Hematopoietic multipotent progenitor cell treated with erythropoietin and hydrocortisone succinate and interleukin-3 and kit ligand, for 6 days (in vitro differentiated cells): ENCODE measurements at places on chromosomes 16 and 17.
A peak's percentile ranks its signal among the peaks of the same experiment; 100 is the strongest.

DNA sequence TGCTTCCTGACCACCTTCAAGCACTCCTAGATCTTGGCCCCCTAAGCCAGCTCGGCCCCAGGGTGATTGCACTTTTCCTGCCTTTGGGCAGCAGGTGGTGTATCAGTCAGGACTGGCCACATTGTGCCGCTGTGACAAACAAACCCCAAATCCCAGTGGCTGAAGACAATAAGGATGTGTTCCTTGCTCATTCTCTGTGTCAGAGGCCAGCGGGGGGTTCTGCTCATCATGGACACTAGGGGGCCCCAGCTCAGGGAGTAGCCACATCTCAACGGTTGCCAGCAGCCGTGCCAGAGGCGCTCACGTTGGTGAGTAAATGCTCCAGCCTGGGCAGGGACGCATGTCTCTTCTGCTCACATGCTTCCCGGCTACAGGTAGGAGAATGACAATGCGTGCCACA lies 60.4 kb downstream of the ZDHHC7 start:
- peak; percentile 82 for DNase-seq

- DNase-seq, result peak; percentile 53
Measured at GRCh38 chr16:17591655-17592405, 121.1 kb upstream of the XYLT1 start.

GRCh38 chr17:47630614-47631013 lies 19.1 kb upstream of the KPNB1 start:
- DNase-seq, result peak; percentile 91

- no peak for DNase-seq
Measured at GRCh38 chr17:7459961-7460545, 15.2 kb downstream of the CHRNB1 start.

DNA sequence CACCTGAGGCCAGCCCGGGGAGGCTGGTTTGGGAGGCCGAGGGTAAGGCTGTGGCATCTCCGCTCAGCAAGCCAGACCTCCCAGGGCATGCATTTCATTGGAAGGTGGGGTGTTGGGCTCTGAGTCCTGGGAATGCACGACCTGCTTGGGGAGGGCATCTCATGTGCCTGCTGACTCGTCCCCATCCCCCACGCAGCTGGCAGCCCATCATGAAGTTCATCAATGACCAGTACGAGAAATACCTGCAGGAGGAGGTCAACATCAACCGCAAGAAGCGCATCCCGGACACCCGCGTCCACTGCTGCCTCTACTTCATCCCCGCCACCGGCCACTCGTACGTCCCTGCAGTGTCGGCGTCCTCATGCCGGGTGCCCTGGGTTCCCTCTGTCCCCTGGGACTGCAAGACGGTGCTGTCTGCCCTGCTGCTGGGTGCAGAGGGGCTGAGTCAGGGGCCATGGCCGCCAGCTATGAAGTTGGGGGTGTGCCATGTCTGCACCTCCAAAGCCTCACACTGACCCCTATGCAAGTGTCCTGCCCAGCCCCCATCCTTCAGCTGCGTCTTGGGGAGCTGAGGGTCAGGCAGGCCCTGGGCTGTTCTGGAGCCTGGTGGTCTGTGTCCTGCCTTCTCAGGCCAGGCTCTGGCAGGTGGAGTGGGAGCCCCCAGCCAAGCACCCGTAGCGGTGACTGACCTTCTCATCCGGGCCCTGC lies 347.9 kb downstream of the SEC14L1 start:
- DNase-seq, result no peak

DNA sequence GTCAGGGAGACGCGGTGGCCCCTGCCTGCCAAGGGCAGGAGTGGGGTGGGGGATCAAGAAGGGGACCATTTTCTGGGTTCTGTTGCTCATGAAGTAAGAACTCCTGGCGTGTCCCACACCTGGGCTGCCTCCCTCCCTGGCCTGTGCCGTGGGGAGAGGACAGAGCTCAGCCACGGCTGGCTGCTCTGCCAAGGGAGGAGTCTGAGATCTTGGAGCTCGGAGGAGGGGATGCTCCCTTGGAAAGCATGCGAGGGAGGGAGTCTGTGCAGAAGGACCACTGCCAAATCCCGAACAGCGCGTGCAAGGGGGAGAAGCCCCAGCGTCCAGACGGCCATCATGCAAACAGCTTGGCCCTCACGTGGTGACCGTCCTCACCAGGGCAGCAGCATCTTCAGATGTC lies 64.2 kb upstream of the ZNF469 start:
- DNase-seq, result no peak

- no peak for DNase-seq
Measured at GRCh38 chr16:2372684-2373083, 32.2 kb upstream of the ABCA3 start.
